ENCODE measurements at places on chromosomes 11 and 22. TPM values are rescaled to one million over a fixed set of nuclear protein-coding genes. Genes with fewer than 3 reads are reported as not detected.

C11orf21 gene
- not detected for total RNA-seq

OR2AG2 gene
- total RNA-seq, result 0.34 TPM

OR52N4 gene
- total RNA-seq, result not detected

MRGPRF gene
- 0.62 TPM for total RNA-seq
